ENCODE measurements at places on chromosomes 3 and 15.

DNA sequence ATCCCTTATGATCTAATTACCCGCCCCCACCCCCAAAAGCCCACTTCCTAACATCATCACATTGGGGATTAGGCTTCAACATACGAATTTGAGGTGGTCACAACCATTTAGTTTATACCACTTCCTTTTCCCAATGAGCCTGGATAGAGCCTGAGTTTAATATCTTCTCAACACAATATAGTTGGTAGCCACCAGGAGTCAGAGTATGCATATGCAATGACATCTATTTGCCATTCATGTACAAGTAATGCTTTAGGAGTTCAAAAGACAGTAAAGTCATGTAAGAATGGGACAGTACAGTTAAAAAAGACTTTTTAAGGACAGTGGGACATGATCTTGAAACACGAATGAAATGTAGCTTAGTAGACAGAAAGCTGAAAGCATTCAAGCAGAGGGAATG lies 172.4 kb downstream of the DCLK3 start:
- DNase-seq: no peak

DNA sequence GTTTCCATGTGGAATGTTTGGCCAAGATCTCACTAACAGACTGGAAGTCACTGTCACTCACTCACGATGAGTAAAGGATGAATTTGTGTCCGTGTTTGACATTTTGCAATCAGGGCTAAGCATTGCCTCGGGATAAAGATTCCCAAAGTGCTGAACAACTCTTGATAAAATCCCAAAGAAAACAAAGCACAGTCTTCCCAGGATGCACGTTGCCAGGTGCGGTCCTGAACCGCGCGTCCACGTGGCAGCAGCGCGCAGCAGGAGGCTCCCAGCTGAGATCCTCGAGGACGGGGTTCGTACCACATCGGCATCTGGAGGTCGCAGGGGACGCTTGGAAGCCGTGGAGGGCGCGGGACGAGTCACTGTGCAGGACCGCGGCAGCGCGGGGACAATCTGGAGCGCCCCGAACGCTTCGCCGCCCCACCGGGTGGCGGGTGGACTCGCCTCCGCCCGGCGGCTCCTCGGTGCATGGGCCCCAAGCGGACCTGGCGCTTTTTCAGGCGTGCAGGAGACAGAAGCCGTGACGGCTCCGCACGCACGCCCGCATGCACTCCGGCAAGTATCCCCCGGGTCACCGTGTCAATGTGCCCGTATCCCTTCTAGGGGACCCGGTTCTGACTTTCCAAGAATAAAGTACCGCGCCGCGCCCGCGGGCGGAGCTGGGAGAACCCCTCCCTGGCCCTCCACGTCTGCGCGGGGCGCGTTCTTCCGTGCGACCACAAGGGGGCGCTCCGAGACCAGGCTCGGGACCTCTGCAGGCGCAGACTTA lies 17.7 kb downstream of the CPN2 start:
- DNase-seq: peak; percentile 93

DNA sequence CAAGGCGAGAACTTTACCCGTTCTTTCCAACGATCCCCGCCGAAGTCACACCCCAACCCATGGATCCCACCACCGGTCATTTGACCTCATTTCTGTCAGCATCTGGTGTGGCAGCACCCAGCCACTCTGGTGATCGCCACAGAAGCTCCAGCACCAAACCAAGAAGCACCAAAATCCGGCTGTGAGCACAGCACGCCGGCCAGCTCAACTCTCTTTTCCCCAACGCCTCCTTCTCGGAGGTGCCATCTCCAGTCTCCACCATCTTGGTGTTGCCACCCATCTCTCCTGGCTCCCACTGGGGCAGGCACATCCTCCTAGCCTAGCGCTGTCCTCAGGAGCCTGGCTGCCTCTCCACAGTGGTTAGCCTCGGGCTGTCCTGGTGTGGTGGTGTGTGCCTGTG lies 6.5 kb downstream of the MUC4 start:
- DNase-seq: no peak

GRCh38 chr3:72454441-72454840 lies 393.8 kb downstream of the SHQ1 start:
- DNase-seq: no peak

DNA sequence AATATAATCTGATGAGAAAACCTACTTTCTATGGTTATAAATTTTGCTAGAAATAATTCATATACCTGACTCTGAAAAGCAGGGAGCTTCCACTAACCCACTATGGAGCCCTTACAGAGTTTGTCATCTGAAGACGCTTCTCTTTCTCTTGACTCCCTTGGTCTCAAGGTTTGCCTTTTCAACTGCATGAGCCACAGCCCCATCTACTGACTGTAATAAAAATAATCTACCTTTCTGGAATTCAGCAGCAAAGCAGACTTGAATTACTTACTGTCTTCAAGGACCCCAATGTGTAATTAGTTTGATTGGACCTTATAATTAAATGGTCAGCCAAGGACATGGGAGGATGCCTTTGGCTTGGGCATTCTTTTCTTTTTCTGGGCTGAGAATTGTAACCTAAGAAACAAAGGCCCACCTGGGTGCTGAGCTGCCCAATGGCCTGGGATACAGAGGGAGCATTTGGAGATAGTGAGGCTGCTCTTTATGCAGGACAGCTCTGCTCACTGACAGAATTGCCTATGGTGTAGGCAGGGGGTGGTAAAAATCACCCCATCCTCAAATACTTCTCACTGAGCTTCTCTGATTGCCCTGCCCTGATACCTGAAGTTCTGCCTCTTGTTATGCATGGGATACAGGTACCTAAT lies 178.6 kb upstream of the TRIM42 start:
- no peak for DNase-seq

Measured in activated CD4-positive, alpha-beta T cell treated with anti-CD3 and anti-CD28 coated beads, Interleukin-2, Interleukin-6, amounts not matched to agents 100 ng/mL and 50 ng/mL, durations not matched to agents 16 hours and 8 hours (primary cell).